Tibial nerve (tissue), 4 donors: ENCODE measurements at places on chromosomes 3 and 15. TPM values are rescaled to one million over a fixed set of nuclear protein-coding genes. Genes with fewer than 3 reads are reported as not detected.
A peak's percentile ranks its signal among the peaks of the same experiment; 100 is the strongest.

KBTBD8 gene
- 0.21 TPM for total RNA-seq

AMOTL2 gene
- 337 TPM for total RNA-seq

GRCh38 chr3:15578289-15578867, 23.0 kb downstream of the HACL1 start:
- DNase-seq: no peak
- no peak overlapping the region for H3K4me3 ChIP-seq
- peak overlapping the region; percentile 56 for H3K27ac ChIP-seq

DNA sequence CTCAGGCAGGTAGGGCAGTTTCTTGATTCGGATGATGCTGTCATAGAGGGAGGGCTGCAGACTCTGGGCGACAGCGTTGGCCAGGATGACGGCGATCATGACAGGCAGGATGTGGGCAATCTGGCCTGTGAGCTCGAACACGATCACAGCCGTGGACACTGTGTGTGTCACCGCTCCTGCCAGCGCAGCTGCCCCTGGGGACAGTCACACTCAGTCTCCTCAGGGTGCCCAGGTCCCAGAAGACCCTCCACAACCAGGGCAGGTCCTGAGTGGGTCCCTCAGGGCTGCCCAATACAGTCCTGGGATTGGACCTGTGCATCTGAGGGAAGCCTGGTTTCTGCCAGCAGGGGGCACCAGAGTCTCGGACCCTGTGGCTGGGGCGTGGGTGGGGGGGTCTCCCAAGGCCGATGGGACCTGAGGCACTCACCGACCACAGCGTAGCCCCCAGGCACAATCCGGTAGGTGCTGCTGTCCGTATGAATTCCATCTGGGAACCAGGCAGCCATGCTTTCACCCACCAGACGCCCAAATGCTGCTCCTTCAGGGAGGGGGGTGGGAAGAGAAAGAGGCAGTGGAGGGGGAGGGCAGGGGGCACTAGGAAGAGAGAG, 7.2 kb downstream of the CLCN2 start:
- H3K36me3 ChIP-seq: peaks cover 64% of the 10 kb centered on the region
- no peak overlapping the region for H3K4me3 ChIP-seq
- no peaks in the 10 kb centered on the region for H3K4me1 ChIP-seq
- H3K27me3 ChIP-seq: no peaks in the 10 kb centered on the region
- no peak overlapping the region for H3K27ac ChIP-seq

DNA sequence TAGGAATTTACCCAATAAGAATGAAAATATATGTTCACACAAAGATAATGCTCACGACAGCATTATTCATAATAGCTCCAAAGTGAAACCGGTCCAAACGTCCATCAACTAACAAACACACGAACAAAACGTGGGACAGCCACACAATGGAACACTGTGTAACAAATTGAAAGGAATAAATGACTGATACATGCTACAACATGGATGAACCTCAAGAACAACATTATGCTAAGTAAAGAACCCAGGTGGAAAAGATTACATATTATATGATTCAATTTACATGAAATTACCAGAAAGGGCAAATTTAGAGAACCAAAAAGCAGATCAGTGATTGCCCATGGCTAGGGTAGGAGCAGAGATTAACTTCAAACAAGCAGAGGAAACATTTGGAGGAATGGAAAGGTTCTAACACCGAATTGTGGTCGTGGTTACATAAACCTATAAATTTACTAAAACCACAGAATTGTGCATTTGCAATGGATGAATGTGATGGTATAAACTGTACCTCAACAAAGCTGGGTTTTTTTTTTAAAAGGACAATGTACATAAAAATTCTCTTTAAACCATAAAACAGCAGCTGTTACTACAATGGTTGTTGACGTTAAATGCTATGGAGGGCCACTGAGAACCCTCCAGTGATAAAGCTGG, 76.3 kb downstream of the XXYLT1 start:
- no peak overlapping the region for H3K27ac ChIP-seq
- peaks cover 11% of the 10 kb centered on the region for H3K4me1 ChIP-seq
- no peak overlapping the region for H3K4me3 ChIP-seq
- no peaks in the 10 kb centered on the region for H3K27me3 ChIP-seq

DNA sequence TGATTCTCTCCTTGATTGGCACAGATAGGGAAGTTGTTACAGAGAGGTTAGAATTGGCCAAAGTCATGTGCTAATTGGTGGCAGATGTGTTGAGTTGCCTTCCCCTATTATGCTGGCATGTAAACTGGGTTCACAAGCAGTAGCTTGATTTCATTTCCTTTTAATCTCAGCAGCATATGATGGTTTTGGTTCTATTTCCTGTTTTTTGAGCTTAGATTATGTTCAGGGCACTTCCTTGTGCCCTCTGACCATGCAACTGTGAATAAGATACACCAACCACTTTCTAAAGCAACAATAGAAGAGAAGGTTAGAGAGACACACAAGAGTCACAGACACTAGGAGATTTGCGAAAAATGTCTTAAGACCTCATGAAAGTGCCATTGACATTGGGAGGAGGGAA, 16.5 kb downstream of the HPS3 start:
- peaks cover 3% of the 10 kb centered on the region for H3K4me1 ChIP-seq
- H3K36me3 ChIP-seq: no peaks in the 10 kb centered on the region
- no peak for DNase-seq
- no peaks in the 10 kb centered on the region for H3K27me3 ChIP-seq

GRCh38 chr3:65729555-65729954, 309.2 kb downstream of the MAGI1 start:
- H3K4me3 ChIP-seq: no peak overlapping the region
- peak; percentile 65 for DNase-seq
- H3K27ac ChIP-seq: peak overlapping the region; percentile 38
- no peaks in the 10 kb centered on the region for H3K27me3 ChIP-seq

DPPA2 gene
- total RNA-seq: not detected

CMC1 gene
- total RNA-seq: 5.5 TPM

GRCh38 chr3:43005981-43006380, 26.9 kb downstream of the GASK1A start:
- no peaks in the 10 kb centered on the region for H3K36me3 ChIP-seq
- peaks cover 14% of the 10 kb centered on the region for H3K4me1 ChIP-seq
- no peak for DNase-seq
- H3K4me3 ChIP-seq: no peak overlapping the region

DNA sequence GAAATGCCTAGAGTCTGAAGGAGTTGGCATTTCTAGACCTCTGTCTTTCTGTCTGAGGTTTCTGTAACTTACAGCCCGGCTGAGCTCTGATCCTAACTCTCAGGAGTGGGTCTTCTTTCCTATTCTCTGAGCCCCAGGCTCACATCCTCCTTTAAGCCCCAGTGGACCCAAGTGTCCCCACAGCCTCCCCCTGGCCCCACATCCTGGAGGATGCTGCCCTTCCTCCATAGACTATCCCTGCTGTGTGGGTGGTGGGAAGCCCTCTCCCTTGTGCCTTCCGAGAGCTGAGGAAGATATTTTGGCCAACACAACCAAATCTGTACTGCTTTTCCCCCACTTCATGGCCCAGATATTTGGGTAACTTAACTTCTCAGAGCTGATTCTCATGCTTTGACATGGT, 151.3 kb downstream of the LRTM1 start:
- H3K4me3 ChIP-seq: no peak overlapping the region
- H3K27me3 ChIP-seq: no peaks in the 10 kb centered on the region
- no peak for DNase-seq

- H3K4me1 ChIP-seq: peaks cover 11% of the 10 kb centered on the region
- no peak overlapping the region for H3K4me3 ChIP-seq
- H3K27me3 ChIP-seq: no peaks in the 10 kb centered on the region
- no peak for DNase-seq
These were observed 26.7 kb downstream of the SSUH2 start for GRCh38 chr3:8617921-8618320.

ISLR2 gene
- total RNA-seq: not detected

DNA sequence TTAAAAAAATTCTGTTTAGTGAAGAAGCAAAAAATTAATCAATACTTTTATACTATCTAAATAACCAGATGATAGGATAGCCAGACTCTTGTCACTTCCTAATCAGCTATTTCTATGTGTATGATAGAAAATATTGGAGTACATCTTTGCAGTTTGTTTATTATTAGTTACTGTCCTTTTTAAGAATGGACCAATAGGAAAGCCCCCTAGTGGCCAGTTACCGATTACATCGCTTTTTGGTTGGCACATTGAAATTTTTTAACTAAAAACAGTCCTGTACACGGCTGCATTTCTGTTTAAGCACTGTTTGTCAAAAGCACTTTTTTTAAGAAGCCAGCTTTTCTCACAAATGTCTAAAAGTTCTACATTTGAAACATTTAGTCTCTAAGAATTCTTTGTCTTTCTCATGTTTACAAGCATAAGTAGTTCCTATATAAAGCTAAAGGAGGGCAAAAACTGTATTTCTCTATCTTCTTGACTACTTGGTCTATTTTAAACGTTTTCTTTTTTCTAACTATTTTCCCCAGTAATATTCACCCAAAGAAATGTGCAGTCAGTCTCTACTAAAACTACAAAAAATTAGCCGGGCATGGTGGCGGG, 253.2 kb upstream of the LRTM1 start:
- no peak overlapping the region for H3K4me3 ChIP-seq
- H3K4me1 ChIP-seq: no peaks in the 10 kb centered on the region
- no peak for DNase-seq

DNA sequence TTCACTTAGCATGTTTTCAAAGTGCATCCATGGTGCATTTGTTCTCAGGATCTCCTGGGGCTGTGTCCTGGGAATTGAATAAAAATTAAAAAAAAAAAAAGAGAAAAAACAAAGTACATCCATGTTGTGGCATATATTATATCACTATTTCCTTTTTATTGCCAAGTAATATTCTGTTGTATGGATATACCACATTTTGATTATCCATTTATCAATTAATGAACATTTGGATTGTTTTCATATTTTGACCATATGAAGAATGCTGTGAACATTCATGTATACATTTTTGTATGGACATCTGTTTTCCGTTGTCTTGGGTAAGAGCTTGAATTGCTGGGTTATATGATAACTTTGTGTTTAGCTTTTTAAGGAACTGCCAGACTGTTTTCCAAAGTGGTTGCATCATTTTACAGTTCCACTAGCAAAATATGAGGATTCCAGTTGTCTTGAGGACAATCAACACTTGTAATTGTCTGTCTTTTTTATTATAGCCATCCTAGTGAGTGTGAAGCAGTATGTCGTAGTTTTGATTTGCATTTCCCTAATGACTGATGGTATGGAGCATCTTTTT, 44.5 kb downstream of the CTDSPL2 start:
- no peaks in the 10 kb centered on the region for H3K27me3 ChIP-seq
- peaks cover 52% of the 10 kb centered on the region for H3K36me3 ChIP-seq
- no peak overlapping the region for H3K27ac ChIP-seq
- H3K4me3 ChIP-seq: no peak overlapping the region
- no peaks in the 10 kb centered on the region for H3K4me1 ChIP-seq
- DNase-seq: no peak

GRCh38 chr15:45251888-45252287, at the start of gene SLC28A2:
TSS of gene SLC28A2 (plus strand) at chr15:45252234. CDS start at chr15:45253216, 982 bp downstream.
- no peaks in the 10 kb centered on the region for H3K27me3 ChIP-seq
- no peaks in the 10 kb centered on the region for H3K36me3 ChIP-seq
- DNase-seq: no peak
- H3K4me3 ChIP-seq: no peak within 1 kb of the TSS

- no peak overlapping the region for H3K27ac ChIP-seq
- H3K4me1 ChIP-seq: no peaks in the 10 kb centered on the region
- H3K36me3 ChIP-seq: no peaks in the 10 kb centered on the region
- H3K27me3 ChIP-seq: peaks cover 5% of the 10 kb centered on the region
These were observed 19.5 kb upstream of the ATP2B2 start for GRCh38 chr3:10524799-10525301.

DNA sequence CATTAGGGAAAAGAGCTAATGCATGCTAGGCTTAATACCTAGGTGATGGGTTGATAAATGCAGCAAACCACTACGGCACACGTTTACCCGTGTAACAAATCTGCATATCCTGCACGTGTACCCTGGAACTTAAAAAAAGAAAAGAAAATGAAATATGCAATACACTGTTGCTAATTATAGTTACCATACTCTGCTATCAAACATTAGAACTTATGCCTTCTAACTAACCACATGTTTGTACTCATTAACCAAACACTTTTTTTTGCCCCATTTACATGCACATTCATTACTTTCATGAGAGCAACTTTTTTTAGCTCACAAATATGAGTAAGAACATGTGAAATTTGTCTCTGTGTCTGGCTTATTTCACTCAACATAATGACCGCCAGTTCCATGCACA, 253.1 kb downstream of the CGGBP1 start:
- H3K4me3 ChIP-seq: no peak overlapping the region
- no peaks in the 10 kb centered on the region for H3K36me3 ChIP-seq

DNA sequence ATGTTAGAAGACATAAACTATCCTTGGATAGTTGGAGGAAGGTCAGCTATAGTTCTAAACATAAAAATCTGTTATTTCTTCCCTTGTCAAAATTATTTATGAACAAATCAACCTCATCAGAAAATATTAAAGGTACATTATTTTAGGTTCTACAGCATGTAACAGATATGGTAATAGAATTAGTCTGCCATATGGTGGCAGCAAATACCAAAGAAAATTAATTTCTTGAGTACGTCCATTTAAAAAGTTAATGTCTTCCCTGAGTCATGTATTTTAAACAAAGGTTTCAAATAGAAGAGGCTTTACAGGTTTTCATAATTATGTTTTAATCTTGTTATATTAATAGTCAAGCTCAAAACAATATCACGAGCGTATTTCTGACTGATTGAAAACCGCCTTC, 17.9 kb upstream of the ANKRD28 start:
- no peak overlapping the region for H3K27ac ChIP-seq
- peaks cover 43% of the 10 kb centered on the region for H3K4me1 ChIP-seq
- DNase-seq: no peak
- no peak overlapping the region for H3K4me3 ChIP-seq
- no peaks in the 10 kb centered on the region for H3K36me3 ChIP-seq

- no peak overlapping the region for H3K4me3 ChIP-seq
- H3K4me1 ChIP-seq: no peaks in the 10 kb centered on the region
- no peaks in the 10 kb centered on the region for H3K36me3 ChIP-seq
- no peaks in the 10 kb centered on the region for H3K27me3 ChIP-seq
- DNase-seq: no peak
- H3K27ac ChIP-seq: no peak overlapping the region
These were observed 76.2 kb upstream of the LARS2 start for GRCh38 chr3:45311953-45312801.

RGMA gene
- 110 TPM for total RNA-seq

DGKG gene
- 1.3 TPM for total RNA-seq

- H3K36me3 ChIP-seq: no peaks in the 10 kb centered on the region
- H3K27ac ChIP-seq: no peak overlapping the region
- H3K4me1 ChIP-seq: no peaks in the 10 kb centered on the region
- no peaks in the 10 kb centered on the region for H3K27me3 ChIP-seq
These were observed 40.0 kb downstream of the ATG7 start for GRCh38 chr3:11312166-11312565.

COL6A5 gene
- not detected for total RNA-seq

DNA sequence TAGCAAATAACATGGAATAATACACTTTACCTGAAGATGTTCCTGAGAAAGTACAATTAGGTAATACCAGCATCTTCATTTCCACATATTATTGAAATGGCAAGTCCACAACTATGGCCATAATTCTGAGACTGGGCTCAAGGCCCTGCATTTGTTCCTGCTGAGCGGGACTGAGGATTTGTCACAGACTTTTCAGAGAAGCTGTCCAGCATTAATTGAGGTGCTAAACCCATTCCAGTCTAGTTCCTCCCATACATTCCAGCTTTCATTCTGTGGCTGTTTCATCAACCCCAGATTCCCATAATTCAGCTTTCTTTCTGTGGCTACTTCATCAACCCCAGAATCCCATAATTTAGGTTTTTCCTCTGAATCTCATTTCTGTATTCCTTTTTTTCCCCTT, 293.4 kb upstream of the GBE1 start:
- H3K4me1 ChIP-seq: no peaks in the 10 kb centered on the region
- no peak overlapping the region for H3K27ac ChIP-seq
- H3K4me3 ChIP-seq: no peak overlapping the region
- no peaks in the 10 kb centered on the region for H3K36me3 ChIP-seq
- no peak for DNase-seq
